Neural crest cell (in vitro differentiated cells): ENCODE measurements at places on chromosomes 3 and 15.

GRCh38 chr3:71468311-71469137 is 115.0 kb downstream of the FOXP1 start:
- DNase-seq: no peak

- no peak for DNase-seq
Measured at GRCh38 chr3:35643495-35643894, 4.2 kb downstream of the ARPP21 start.

DNA sequence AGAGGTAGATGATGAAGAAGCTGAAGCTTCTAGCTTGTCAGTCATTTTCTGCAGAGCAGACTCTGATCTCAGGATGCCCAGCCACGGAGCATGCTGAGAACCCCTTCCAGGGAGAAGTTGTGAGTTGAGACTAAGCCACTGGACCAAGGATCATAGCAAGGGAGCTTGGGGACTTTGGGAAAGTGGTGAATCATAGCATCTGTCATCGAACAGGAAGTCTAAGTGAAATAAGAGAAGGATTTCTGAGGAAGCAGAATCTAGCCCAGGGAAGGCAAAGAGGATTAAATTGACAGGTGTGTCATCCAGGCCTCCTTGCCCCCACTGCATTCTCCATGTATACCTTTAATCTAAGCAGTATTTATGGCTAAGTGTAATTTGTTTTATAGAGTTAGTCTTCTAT is 71.8 kb upstream of the TMEM108 start:
- DNase-seq: no peak

- no peak for DNase-seq
Measured at GRCh38 chr3:15683253-15683652, 81.7 kb downstream of the BTD start.
